AG04449 (cell line): ENCODE measurements at places on chromosomes 5 and 9.

- DNase-seq: no peak
Observed at GRCh38 chr9:112530751-112531205, 44.2 kb downstream of the KIAA1958 start.

GRCh38 chr5:79702606-79703380 lies 13.2 kb downstream of the CMYA5 start:
- no peak for DNase-seq

- DNase-seq: no peak
Observed at GRCh38 chr5:148793261-148793660, 33.1 kb upstream of the ADRB2 start.

DNA sequence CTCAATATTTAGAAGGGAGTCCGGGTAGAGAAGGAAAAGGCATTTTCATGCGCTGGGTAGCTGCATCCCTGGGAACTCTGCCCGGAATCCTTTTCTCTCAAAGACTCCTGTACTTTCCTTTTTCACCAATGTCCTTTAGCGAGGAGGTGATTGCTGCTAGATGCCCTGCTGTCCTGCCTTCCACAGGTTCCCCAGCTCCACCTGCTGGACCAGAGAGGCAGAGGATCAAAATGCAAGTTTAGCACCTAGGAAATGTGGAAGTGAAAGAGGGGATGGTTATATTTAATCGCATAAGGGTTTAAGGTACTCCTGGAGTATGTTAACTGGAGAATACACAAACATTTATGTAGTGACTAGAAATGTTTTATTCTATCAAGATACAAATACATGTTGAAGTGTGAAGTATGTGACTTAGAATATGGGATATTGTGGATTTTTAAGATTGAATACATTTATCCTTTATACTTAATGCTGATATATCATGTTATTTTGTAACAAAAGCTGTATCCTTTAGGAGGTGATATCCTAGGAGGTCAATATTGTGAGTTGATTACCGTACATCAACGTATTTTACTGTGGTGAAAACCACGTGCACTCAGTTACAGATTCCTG lies 145.7 kb downstream of the ARHGAP26 start:
- no peak for DNase-seq

- no peak for DNase-seq
Observed at GRCh38 chr5:54162184-54162583, 148.2 kb downstream of the ARL15 start.

DNA sequence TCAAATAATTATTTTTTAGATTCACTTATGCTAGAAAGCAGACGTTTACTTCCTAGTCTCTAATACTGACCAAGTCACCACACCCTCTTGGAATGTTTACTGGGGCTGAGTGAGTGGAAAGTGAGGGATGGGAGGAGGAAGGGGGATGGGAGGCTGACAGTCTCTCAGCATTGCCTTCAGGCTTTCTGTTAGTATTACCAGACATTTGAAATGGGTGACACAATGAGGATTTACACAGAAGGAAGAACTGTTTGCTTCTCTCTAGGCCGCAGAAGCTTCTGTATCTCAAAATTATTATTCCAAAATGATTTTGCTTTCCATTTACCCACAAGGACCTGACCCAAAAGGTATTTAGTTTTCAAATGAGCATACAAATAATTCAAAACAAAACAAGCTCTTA lies 232.8 kb upstream of the ZNF608 start:
- no peak for DNase-seq

DNA sequence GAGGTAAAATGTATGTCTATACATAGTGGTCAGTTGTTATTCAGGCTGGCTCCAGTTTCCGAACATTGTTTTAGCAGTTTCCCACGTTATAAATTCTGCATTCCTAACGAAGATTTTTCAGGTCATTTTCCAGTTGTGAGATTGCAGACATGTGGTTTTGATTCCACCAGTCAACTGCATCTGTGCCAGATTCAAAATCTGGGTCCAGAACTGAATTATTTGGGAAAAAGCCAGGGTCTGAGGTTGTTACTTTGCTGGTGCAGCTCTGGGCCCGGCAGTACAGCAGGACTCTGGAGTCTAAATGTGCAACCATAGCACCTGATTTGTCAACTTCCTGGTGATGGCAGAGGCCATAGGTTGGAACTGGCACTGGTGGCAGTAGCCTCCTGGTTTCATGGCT lies 105.7 kb upstream of the MEGF10 start:
- no peak for DNase-seq

DNA sequence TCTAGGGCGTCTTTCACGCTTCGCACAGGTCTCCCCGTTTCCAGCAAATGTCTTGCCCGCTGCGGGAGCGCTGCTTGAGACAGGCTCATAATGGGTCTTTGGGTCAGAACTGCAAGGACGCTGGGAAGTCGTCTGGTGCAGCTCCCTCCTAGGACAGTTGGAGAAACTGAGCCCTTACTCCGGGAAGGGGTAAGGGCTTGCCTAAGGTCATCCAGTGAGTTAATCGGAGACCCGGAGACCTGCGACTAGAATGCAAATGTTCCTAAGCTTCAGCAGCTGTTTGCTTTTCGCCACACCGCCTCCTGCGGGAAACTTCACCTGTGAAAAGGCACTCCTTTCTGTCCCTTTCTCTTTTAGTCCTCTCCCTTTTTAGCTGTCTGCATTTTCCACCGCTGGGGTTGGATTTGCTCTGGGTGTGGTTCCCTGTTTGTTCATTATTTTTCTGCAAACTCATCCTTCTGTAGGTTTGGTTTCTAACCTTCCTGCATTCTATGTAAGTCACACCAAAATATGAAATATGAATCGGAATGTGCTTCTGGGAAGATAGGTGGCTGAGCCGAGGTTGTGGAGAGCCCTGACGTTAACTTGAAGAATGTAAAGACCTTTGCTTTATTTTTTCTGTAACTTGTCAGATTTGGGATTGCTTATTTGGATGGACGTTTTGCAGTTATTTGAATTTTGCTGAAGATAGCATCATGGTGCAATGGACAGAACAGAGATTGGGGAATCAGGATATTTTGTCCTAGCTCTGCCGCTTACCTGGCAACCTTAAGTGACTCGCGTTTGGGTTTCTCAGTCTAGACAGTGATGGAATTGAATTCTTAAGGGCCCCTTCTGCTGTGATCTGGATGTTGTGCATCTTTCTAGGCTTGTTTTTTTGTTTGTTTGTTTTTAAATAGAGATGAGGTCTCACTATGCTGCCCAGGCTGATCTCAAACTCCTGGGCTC lies 909 bp downstream of the SLC36A1 start:
- DNase-seq: no peak

- no peak for DNase-seq
Observed at GRCh38 chr9:10331157-10331556, 281.6 kb downstream of the PTPRD start.

DNA sequence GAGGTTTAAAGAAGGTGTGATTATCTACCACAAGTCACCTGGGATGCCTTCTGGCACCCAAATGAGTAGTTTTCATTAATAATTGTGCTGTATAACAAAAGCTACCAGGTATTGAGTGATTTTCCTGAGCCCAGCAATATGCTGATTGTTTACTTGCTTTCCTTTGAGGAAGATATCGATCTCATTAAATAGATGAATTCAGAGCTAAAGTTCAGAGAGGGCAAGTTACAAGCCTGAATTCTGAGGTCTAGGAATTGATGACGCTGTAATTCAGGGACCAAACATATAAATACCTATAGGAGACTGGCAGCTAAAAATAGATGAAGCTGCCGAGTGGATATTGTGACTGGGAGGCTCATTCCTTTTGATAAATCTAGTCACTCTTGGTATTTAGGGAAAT lies 1.1 kb downstream of the ERCC6L2 start:
- DNase-seq: no peak

DNA sequence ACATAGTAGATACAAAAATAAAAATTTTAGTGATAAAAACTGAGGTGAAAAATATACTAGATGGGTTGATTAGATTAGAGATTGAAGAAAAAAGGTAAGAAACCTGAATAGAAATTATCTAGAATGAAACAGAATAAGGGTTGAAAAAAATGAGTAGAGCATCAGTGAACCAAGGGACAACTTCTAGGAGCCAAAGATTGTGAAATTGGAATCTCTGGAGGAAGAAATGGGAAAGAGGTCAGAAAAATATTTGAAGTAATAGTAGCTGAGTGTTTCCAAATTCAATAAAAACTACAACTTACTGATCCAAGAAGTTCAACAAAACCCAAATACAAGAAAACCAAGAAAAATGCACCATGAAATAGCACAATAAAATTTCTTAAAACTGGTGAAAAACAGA lies 116.6 kb upstream of the STARD4 start:
- no peak for DNase-seq

GRCh38 chr9:110217656-110218099 lies 9.7 kb upstream of the C9orf152 start:
- no peak for DNase-seq

DNA sequence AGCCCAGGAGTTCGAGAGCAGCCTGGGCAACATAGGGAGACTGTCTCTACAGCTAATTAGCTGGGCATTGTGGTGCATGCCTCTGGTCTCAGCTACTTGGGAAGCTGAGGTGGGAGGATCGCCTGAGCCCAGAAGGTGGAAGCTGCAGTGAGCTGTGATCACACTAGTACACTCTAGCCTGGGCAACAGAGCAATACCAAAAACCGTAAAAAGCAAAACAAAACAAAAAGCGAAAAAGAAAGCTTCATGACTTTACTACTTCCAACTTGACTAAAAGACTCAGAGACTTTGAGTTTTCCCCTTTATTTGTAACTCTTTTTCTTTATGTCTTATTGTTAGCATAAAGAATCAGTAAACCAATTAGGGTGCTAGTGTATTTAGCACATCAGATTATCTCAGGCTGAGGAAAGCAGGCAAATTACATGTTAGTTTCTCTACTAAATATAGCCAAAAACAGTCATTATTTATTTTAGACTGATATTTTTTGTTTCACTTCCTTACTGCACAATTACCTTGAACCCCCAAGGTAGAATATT lies 5.4 kb downstream of the RAD17 start:
- DNase-seq: no peak

DNA sequence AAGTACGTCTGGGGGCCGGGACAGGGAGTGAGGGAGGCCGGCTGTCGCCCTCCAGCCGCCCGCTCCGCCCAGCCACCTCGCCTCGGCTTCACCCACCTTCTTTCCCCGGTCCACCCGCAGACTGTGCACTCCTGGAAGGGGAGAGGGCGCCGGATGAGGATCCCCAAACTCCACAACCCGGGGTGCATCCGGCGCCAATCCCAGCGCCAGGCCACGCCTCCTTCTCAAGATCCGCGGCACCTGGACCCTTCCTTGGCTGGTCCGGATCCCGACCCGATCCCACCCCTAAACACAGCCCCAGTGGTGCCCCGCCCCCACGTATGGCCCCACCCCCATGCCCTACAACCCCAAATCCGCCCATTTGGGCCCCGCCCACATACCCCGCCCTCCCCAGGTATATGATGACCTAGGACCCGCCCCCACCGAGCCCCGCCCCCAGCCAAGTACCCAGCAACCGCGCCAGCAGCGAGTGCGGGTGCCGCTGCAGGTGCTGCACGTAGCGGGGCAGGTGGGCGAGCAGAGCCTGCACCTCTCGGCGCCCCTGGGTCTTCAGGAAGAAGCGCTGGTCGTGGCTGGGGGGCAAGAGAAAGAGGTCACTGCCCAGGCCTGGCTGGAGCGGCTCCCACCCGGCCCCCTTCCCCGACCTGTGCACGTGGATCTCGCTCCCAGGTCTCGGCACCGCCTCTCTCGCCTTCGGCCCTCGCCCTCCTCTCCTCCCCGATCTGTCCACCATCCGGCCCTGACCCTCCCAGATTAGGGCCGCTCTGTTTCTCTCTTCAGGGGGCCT lies 3.2 kb downstream of the PIP5KL1 start:
- no peak for DNase-seq

GRCh38 chr9:20040991-20041696 lies 252.3 kb upstream of the SLC24A2 start:
- no peak for DNase-seq

- no peak for DNase-seq
Observed at GRCh38 chr9:34498553-34498952, 24.2 kb downstream of the ENHO start.

DNA sequence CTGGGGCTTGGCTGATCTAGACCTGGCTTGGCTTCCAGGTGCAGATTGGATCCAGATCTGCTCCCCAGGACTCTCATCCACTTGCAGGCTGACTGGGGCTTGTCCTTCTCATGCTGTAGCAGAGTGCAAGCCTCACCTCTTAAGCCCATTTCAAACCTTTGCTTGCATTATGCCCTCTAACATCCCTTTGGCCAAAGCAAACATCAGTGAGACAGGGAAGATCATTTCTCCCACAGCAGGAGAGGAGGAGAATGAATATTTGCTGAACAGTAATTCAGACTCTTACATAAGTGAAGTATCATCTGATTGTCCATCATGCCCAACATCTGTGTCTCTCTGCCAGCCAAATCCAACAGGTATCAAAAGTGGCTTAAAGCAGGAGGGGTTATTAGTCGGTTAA lies 194.9 kb downstream of the C9orf152 start:
- no peak for DNase-seq

GRCh38 chr5:140338908-140339307 lies 7.5 kb downstream of the HBEGF start:
- no peak for DNase-seq

DNA sequence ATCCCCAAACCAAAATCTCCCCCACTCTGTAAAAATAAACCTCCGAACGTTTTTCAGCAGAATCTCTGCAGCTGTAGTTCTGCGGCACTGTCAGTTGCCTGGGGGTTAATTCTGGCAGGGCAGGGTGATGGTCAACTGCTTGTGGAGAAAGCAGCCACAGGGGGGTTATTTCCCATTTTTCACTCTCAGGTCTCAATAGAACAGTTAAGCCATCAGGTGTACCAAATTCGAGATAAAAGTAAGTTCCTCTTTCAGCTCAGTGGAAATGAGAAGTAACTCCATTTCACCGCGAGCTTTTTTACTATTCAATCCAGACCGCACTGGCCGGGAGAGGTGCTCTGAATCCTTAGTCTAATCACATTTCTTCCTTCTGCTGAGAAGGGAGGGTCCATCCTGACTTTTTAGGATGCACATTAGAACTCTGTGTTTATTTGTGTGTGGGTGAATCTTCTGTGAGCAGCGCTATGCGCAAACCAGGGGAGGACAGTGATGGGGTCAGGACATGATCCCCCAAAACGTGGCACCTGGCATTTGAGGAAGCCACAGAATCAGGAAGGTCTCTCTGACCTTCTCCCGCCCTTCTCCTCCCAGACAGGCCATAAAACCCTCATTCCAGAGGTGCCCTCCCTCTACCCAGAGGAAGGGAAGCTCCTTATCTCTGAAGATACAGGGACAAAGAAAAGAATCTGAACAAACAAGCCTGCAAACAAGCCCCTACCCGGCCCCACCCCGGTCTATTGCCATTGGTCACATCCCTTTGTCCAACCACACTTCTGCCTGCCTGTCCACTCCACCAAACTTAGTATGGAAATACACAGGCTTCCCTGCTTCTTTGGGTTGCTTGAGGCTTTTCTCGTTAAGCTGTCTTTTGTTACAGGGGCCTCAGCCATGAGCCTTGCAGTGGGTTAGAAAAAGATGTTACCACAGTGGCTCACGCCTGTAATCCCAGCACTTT lies 229.0 kb downstream of the ROR2 start:
- no peak for DNase-seq

DNA sequence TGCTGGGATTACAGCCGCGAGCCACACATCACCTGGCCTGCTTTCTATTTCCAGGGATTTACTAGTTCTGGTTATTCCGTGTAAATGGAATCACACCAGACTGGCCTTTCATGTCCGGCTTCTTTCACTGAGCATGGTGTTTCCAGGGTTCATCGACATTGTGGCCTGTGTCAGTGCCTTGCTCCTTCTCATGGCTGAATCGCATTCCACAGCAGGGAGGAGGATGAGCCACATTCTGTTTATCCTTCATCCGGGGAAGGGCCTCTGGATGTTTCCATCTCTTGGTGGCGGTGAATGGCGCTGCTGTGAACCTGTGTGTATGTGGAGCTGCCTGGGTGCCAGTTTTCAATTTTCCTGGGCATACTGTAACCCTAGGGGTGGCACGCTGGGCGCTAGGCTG lies 58.7 kb upstream of the RNU6ATAC start:
- DNase-seq: no peak

GRCh38 chr5:168064933-168065622 lies 226.4 kb upstream of the WWC1 start:
- no peak for DNase-seq
